ENCODE measurements at places on chromosomes 3 and 15. TPM values are rescaled to one million over a fixed set of nuclear protein-coding genes. Genes with fewer than 3 reads are reported as not detected.

ANKRD34C gene
- not detected for polyA plus RNA-seq

GXYLT2 gene
- 0.48 TPM for polyA plus RNA-seq

PLA1A gene
- polyA plus RNA-seq, result not detected

DNA sequence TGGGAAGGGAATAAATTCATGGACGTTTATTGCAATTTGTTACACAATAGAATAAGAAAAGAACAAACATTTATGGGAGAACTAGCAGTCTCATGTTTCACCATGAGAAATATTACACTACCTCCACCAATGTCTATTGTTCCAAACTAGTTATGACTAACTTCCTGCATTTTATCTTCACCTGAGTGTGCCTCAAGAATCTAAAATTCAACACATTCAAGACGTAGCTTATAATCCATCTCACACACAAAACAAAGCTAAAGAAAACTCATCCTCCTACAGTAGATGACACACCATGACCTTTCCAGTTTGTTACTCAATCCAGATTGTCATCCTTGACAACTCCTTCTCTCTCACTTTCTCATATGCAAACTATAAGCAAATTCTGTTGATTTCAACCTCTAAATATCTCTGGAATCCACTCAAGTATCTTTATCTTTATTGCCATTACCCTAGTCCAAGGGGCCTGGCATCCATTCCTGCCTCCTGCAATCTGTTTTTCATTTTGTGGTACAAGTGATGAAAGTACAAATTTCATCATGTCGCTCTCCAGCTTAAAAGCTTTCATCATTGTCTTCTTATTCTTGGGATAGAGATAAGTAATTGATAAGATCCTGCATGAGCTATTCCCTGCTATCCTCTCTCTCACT is 229.9 kb downstream of the NR2F2 start:
- no peaks in the 10 kb centered on the region for H3K27me3 ChIP-seq
- no peak overlapping the region for H3K4me3 ChIP-seq
- no peak for DNase-seq
- no peaks in the 10 kb centered on the region for H3K4me1 ChIP-seq
- no peaks in the 10 kb centered on the region for H3K36me3 ChIP-seq
- no peak overlapping the region for H3K27ac ChIP-seq

TF gene
- polyA plus RNA-seq, result 5.6 TPM

PLSCR4 gene
- 18.6 TPM for polyA plus RNA-seq

ZNF80 gene
- polyA plus RNA-seq, result not detected

DNA sequence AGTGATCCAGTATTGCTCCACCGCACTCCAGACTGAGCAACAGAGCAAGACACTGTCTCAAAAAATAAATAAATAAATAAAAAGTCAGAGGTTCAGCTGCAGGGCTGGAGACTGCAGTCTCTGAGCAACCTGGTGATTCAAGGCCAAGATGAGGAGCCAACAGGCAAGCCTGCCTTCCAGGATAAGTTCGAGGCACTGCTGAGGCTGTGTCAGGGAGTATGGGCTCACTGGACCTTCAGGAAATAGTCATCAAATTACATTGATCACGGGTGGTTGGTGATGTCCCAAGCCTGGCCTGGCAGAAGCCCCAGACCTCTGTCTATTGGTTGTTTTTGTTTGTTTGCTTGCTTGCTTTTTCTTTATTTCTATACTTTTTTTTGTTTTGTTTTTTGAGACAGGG is 41.5 kb downstream of the IDH2 start:
- H3K27me3 ChIP-seq, result no peaks in the 10 kb centered on the region
- no peak overlapping the region for H3K4me3 ChIP-seq
- H3K4me1 ChIP-seq, result peaks cover 29% of the 10 kb centered on the region
- DNase-seq, result no peak

- DNase-seq, result no peak
- no peak overlapping the region for H3K4me3 ChIP-seq
- no peaks in the 10 kb centered on the region for H3K4me1 ChIP-seq
- no peaks in the 10 kb centered on the region for H3K36me3 ChIP-seq
- no peak overlapping the region for H3K27ac ChIP-seq
Measured at GRCh38 chr3:81452418-81452817, 309.0 kb downstream of the GBE1 start.

SERINC4 gene
- 0.34 TPM for polyA plus RNA-seq

DNA sequence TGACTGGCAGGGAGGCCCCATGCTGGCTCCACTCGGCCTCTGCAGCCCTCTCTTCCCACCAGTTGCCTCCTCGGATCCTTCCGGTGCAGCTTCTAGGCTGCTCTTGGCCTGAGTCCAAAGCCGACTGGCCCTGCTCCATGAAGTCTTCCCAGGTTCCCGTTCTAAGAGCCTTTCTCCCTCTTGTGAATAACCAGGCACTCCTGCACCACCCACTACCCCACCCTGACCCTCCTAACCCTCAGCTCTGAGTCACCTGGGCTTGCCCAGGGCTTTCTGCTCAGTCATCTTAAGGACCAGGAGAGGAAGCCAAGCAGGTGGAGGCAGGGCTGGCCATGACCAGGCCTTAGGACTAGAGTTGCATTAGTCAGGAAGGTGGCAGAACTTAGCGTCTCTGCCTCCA is 28.1 kb upstream of the CNBP start:
- peak overlapping the region; percentile 71 for H3K27ac ChIP-seq
- no peaks in the 10 kb centered on the region for H3K36me3 ChIP-seq
- no peaks in the 10 kb centered on the region for H3K27me3 ChIP-seq
- H3K4me3 ChIP-seq, result no peak overlapping the region
